ENCODE measurements at places on chromosomes 12 and 14.
A peak's percentile ranks its signal among the peaks of the same experiment; 100 is the strongest.

DNA sequence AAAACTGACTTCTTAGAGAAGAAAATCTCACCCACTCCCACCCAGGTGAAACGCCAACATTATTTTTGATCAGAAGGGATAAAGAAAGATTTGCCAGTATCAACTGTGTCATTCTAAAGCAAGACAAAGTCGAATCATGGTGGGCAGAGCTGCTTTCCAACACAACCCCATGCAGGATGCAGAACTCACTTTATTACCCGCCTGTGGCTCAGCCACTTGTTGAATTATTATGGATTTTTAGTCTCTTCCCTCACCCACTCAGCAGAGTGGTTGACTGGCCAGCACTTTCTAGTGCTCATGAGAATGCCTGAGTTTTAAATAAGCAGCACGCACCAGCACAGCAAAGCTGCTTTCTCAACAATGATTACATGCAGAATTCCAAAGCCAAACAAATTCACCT is 32.1 kb downstream of the CRACR2A start:
- no peak for DNase-seq

GRCh38 chr12:50353869-50354593 is 42.4 kb downstream of the FAM186A start:
- DNase-seq, result peak; percentile 54

DNA sequence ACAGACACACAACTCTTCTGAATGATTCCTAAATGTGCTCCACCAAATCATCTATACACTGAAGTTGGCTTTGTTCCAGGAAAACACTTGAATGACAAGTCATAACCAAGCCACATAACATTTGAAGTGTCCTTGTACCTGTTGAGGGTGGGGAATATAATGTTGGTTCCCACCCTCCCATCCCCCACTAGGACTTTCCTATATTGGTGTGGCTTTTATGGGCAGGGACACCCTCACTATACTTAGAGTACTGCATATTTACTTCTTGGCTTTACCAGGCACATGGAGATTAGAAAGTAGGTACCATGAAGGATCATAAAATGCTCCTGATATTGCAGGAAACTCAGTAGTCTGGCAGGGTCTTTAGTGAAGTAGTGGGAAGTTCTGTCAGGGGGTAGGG is 9.7 kb upstream of the BHLHE41 start:
- DNase-seq, result no peak

GRCh38 chr12:58321414-58321813 is 380.0 kb downstream of the ATP23 start:
- DNase-seq, result no peak

- peak; percentile 5 for DNase-seq
Observed at GRCh38 chr14:106308839-106309389, 782.5 kb downstream of the TMEM121 start.

- DNase-seq, result no peak
Observed at GRCh38 chr14:91899213-91899612, 31.9 kb upstream of the TC2N start.

DNA sequence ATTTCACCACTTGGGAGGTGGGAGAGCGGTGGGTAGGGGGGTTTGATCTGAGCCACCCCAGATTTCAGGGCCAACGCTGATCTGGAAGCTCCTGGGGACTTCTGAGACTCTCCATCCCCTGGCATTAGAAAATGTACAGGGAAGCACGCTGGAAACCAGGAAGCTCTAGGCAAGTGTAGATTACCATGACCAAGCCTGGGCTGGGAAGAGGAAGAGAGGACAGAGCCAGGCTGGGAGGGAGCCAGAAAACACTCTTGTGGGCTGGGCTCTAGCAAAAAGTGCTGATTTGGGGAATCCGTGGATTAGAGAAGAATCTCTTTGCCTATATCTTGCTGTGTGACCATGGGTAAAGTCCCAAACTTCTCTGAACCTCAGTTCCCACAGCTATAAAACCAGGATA is 236.7 kb downstream of the BCL11B start:
- DNase-seq, result no peak

GRCh38 chr12:4037747-4038312 is 164.6 kb upstream of the PARP11 start:
- peak; percentile 47 for DNase-seq

DNA sequence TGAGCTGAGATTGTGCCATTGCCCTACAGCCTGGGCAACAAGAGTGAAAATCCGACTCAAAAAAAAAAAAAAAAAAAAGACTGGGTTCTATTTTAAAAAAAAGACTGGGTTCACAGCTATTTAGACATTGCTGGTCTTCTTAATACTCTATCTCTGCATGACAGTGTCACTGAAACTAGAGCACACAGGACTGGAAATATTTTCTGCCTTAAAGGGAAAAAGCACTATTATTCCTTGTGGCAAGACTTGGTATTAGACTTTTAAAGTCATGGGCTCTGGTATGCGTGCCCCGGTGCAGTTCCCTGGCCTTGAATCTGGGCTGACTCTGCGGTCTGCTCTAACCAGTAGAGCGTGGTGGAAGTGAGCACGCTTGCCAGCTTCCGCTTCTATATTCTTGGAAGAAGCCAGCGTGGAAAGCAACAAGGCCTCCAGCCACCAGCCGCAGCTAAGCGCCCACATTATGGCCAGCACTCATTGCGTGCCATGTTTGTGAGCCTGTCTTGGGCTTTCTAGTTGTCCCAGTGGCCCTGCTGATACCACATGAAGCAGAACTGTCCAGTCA is 31.3 kb downstream of the PRKAB1 start:
- no peak for DNase-seq

GRCh38 chr12:20628226-20628787 is 66.8 kb upstream of the SLCO1C1 start:
- no peak for DNase-seq

DNA sequence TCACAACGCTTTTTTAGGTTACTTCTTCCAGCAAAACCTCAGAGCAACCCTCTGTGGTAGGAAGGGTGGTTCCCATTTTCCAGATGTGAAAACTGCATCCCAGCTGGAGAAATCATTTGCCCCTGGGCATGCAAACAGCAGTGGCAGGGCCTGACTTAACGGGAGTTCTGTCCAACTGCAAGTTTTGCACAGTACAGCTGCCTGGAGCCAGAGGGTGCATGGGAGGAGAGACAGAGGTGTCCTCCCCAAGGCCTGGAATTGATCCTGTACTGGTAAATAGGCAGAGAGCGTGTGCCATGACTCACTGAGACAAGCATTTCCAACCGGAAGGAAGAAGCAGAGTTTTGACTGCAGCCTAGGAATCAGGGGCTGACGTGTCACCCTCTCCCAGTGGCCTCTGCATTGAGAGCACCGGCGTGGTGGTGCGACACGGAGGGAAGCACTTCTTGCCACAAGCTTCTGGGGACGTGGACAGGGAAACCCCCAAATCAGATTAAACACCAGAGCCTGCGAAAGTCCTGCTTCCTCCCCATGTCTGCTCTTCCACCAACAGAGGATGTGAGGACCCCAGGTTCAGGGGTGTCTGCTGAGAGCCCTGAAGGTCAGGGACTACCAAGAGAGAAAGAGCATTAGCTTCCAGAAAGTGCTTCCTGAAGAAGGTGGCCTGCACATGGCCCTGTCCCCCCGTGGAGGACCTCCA is 19.0 kb upstream of the SERPINA4 start:
- DNase-seq, result peak; percentile 64

DNA sequence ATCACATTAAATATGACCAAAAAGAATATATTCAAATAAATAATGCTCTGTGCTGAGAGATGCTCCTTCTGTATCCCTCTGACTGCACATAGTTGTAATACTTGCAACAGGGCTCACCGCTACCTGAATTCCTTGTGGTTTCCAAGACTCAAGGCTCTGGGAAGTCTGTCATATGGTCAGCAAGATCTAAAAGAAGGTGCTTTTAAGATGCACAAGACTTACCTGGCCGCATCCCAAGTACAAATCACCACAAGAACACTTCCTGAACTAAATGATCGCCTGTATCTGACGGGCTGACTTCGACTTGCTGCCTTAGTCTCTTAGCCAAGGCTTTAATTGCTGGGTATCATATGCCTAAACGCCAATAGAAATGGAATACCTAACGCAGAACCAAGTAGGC is 67.2 kb downstream of the HECTD4 start:
- peak; percentile 59 for DNase-seq

DNA sequence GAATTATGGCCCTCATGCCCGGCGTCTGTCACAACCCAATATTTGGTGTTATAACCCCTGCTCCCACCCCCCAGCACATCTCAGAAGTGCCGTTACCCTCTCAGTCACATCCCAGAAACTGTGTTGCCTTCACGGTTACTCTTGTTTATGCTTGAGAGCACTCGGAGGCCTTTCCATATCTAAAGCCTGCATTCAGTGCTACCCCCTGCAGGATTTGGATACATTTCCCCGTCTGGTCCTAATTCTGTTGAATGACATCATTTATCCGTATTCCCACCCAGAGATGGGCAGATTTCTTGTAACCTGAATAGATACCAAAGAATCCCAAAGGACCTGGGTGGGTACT is 19.1 kb upstream of the FOS start:
- peak; percentile 75 for DNase-seq

GRCh38 chr12:49784756-49785409 is 43.3 kb downstream of the NCKAP5L start:
- peak; percentile 59 for DNase-seq

All from iris pigment epithelial cell (primary cell).